Naive B cell (primary cell): ENCODE measurements at places on chromosomes 3 and 15. TPM values are rescaled to one million over a fixed set of nuclear protein-coding genes. Genes with fewer than 3 reads are reported as not detected.
A peak's percentile ranks its signal among the peaks of the same experiment; 100 is the strongest.

GRCh38 chr3:114741066-114741465 is 406.0 kb downstream of the ZBTB20 start:
- no peak for DNase-seq
- no peak overlapping the region for H3K4me3 ChIP-seq
- H3K36me3 ChIP-seq: peaks cover 9% of the 10 kb centered on the region
- no peak overlapping the region for H3K27ac ChIP-seq
- no peaks in the 10 kb centered on the region for H3K27me3 ChIP-seq
- H3K4me1 ChIP-seq: peaks cover 3% of the 10 kb centered on the region

The UNC13C gene
- polyA plus RNA-seq: not detected

The RNF7 gene
- 190 TPM for polyA plus RNA-seq

The DUOXA2 gene
- not detected for polyA plus RNA-seq

DNA sequence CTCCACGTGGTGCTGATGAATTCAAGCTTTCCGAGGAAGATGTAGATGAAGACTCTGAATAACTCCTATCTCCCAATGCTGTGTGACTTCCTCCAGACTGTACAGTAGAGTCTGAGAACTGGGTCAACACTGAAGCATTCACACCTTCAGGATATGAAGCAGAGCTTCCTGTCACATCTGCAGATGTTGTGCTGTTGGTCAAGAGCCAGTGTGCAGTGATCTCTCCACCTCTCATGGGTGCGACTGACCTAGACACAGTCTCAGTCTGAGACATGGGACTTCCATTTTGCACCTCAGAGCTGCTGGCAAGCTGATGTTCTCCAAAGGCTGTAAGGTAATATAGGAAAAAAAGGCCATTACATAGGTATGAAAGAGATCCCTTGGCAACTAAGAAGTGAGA is 36.5 kb downstream of the HEG1 start:
- H3K4me1 ChIP-seq: peaks cover 12% of the 10 kb centered on the region
- no peaks in the 10 kb centered on the region for H3K27me3 ChIP-seq
- no peak overlapping the region for H3K27ac ChIP-seq
- H3K4me3 ChIP-seq: no peak overlapping the region
- H3K36me3 ChIP-seq: peaks cover 11% of the 10 kb centered on the region
- DNase-seq: no peak

The THAP10 gene
- polyA plus RNA-seq: 0.13 TPM

DNA sequence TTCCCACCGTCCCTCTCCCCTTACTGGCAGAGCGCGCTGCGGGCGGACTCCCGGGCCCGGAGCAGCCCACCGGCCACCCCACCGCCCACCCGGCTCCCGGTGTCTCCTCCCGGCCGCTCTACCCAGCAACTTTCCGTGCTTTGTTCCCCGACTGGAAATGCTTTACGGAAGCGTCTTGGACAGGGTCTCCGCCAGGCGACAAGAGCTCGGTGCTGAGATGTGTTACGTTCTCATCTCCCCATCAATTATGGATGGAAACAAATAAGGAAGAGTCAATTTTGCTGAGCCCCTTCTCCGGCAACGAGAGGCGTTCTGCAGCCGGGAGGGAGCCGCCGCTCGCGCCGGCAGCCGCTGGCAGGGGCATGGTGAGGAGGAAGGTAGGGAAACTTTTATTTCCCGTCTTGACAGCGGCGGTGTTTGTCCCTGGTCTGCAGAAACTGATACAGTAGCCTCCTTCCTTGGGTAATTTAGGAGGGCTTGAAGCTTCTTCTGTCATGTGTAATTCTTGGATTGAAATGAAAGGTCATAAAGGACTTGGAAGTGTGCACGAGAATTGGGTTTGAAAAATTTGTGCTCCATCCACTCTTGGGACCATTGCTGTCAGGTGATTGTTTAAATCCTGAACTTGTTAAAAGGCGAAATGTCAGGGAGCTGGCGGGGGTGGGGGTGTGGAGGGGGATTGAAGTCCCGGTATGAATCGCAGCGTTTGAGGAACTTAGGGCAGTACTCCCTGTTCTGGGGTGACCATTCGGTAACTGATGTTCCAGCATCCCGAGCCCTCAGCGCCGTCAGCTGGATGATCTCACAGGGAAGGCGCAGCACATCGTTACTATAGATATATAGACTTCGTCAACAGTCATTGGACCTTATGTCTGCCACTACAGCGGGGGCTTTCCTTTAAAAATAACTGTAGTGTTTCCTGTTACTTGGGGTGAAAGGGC is 1.5 kb downstream of the SEMA6D start:
- H3K27ac ChIP-seq: no peak overlapping the region
- H3K4me3 ChIP-seq: peak overlapping the region; percentile 13
- DNase-seq: no peak
